NCI-H1417 (cell line): ENCODE measurements at places on chromosomes 7 and 10.
A peak's percentile ranks its signal among the peaks of the same experiment; 100 is the strongest.

DNA sequence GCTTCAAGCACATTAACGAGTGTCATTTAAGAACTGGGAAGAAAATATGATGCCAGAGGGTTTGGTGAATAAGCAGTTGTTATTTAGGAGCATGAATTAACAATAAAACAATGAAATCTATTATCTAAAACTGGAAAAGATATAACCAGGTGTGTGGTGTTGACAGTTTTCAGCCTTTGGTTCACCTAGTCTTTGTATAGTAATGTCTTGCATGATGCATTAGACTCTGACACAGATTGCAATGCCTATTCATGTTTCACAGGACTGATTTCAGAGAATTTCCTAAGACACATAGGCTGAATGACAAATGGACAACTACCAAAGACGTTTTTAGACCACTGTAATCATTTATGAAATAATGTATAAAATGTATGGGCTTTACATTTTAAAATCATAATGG lies 135.1 kb upstream of the CAV2 start:
- DNase-seq = no peak

GRCh38 chr7:45215601-45216062 lies 58.0 kb downstream of the RAMP3 start:
- DNase-seq = peak; percentile 81

DNA sequence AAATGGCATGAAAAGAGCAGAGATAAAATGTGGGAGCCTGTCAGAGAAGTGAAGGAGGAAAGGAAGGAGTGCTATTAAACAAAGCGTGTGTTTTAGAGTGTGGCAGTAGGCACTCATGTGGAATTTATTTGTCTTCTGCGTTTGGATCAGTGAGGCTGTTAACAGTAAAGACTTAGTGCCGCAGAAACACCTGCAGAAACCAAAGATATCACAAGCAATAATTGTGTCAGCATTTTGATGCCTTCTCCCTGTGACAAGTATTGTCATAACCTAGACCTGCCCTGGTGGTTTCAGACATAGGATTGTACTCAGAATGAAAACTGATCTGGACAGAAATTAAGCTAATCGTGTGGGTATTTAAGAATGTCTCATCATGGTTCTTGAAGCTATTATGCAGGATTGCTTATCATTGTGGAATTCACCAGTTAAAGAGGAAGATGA lies 191.0 kb downstream of the CAMK1D start:
- peak; percentile 67 for DNase-seq

GRCh38 chr7:87480386-87480785 lies 4.9 kb upstream of the ABCB4 start:
- DNase-seq = no peak

- DNase-seq = no peak
These were observed 283.5 kb downstream of the THSD7A start for GRCh38 chr7:11548532-11548931.

DNA sequence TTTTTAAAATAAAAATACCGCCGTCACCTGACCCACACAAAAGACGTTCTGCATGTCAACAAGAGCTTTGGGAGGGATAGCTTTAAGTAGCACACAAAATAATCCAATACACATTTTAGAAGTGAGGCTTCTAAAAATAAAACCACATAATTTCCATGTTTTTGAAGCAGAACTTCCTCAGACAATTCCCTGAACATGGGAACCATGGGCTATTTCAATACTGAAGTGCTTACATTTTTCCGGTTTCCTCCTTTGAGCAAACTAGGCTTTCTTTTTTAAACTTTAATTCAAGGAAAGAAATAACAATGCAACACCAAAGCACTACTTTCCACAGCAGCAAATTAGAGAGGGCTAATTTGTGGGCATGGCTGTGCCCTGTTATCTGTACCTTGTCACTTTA lies 59.9 kb downstream of the ELMO1 start:
- no peak for DNase-seq

- DNase-seq = no peak
These were observed 191.4 kb upstream of the STK17A start for GRCh38 chr7:43391518-43391917.

- DNase-seq = no peak
These were observed 147.7 kb downstream of the JAZF1 start for GRCh38 chr7:28032738-28033380.

DNA sequence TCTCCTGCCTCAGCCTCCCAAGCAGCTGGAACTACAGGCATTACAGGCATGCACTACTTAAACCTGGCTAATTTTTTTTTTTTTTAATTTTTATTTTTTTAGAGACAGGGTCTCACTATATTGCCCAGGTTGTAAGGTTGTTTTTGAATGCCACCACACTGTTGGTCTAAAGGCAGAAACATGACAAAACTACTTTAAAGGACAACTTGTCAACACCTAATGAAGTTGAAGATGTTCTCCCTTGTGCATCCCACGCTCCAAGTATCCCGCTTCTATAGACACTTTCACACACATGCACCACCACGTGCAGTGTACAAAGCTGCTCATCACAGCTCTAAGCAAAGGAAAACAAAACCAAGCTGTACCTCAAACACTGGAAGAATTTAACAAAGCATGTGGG lies 226.4 kb downstream of the FGFR2 start:
- no peak for DNase-seq

GRCh38 chr7:115479448-115479847 lies 551.1 kb downstream of the TFEC start:
- DNase-seq = no peak

DNA sequence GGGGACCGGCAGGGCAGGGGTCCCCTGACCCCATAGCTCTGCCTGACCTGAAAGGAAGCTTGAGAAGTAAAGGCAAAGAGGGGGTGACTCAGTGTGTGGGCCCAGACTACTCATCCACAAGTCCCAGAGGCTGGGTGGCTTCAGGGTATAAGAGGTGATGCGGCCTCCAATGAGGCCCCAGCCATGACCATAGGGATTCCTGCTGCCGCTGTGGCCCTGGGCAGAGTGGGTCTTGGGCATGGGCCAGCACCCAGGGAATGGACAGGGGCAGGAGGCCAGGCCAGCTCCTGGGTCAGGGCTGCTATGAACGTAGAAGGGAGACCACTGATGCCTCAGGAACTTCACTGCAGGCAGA lies 64.4 kb upstream of the EBF3 start:
- DNase-seq = no peak

- no peak for DNase-seq
These were observed 5.1 kb downstream of the STK32C start for GRCh38 chr10:132302421-132303310.

DNA sequence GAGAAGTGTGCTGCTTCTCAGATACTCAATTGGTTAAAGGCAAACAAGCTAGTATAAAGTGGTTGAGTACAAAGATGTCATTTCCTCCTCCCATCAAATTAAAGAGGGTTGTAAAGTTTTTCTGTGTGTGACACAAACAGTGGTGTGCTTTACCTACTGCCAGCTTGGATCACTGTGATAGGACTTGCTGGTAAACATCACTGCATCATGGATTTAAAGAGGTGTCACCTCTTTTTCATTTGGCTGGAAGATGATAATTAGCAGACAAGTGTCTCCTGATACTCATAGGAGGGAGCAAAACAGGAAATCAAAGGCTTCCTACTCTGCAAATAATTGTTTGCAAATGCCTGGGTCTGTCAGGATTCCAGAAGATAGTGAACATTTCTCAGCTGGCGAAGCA lies 200.5 kb downstream of the MDFIC start:
- DNase-seq = no peak

DNA sequence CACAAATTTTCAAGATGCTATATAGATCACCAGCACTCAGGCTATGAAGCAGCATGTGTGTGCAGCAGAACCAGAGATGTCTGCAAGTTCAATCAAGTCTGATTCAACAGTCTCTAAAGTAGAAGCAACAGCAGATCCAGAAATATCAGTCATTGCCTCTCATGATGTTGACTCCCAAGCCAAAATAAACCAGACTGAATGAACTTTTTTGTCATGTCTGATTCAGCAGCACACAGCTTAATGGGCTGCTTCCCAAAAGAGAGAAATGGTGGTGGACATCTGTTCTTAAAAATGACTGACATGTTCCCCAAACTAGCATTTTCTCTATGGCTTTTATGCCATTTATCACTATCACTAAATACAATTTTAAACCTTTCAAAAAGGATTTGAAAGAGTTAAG lies 53.8 kb downstream of the TMEM26 start:
- DNase-seq = no peak

DNA sequence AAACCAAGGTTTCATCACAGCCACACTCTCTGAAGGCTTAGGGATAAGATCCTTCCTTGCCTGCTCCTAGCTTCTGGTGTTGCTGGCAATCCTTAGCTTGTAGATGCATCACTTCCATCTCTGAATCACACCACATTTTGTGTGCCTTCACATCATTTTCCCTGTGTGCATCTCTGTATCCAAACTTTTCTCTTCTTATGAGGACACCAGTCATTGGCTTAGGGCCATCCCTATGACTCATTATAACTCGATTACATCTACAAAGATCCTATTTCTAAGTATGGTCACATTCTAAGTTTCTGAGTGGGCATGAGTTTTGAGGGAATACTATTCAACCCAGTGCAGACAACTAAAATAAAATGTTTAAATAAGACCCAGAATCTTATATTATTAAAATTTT lies 121.7 kb downstream of the C7orf25 start:
- no peak for DNase-seq

DNA sequence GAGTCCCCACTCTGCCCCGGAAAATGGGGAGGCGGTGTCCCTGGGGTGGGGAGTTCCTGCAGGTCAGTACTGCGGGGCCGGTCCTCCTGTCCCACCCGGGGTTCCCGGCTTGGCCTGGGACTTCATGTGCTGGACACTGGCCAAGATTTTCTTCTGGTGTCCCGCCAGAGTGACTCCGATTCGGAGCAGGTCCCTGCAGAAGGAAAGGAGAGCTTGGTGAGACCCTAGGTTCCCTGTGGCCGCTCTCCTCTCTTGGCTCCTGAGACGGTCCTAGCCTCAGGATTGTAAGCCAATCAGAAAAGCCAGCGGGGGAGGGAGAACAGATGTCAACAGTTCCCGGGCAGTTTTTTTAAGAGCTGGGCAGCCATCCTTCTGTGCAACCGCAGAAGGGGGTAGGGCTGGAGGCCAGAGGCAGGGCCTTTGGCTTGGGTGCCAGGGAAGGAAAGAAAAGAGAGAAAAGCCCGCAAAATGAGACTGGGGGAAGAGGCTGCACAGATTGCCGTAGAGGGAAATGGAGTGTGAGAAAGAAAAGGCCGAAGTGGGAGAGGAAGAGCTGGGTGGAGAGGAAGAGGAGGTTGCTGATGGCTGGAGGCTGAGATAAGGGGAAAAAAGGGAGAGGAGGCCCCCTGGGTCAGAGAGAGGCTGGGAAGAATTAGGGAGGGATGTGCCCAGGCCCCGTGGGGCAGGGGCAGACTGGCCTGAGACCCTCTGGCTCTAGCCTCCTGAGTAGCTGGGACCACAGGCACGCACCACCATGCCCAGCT lies 23.7 kb downstream of the EPHB4 start:
- peak; percentile 89 for DNase-seq

GRCh38 chr7:2288503-2288902 lies 25.7 kb downstream of the SNX8 start:
- DNase-seq = no peak

DNA sequence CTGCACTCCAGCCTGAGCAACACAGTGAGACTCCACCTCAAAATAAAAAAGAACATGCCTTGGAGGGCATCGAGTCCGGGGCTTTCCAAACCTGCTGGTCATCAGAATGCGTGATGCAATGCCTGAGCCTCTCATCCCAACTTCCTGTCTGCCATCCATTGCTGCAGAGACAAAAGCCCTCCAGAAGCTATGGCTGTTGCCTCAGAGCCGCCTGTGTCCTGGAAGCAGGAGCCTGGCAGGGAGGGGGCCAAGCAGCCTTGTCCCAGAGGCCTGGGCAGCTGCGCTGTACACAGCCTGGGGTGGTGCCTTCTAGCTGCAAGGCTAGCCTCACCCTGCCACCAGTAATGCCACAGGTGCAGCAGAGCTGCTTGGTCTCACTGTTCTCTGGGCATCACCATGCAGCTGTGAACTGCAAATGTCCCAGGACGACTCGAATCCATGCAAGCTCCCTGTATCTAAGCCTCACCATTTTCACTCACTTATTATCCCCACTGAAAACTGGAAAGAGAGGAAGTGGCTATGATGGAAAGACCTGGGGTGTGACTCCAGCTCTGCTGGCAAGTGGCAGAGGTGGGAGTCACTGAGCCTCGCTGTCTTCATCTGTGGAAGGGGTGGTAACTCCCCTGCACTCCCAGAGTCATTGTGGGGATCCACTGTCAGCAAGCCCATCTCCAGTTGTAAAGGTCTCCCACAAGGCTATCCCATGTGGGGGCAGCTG lies 7.0 kb downstream of the ALOX5 start:
- DNase-seq = no peak

GRCh38 chr10:113264333-113265131 lies 288.3 kb upstream of the HABP2 start:
- no peak for DNase-seq

DNA sequence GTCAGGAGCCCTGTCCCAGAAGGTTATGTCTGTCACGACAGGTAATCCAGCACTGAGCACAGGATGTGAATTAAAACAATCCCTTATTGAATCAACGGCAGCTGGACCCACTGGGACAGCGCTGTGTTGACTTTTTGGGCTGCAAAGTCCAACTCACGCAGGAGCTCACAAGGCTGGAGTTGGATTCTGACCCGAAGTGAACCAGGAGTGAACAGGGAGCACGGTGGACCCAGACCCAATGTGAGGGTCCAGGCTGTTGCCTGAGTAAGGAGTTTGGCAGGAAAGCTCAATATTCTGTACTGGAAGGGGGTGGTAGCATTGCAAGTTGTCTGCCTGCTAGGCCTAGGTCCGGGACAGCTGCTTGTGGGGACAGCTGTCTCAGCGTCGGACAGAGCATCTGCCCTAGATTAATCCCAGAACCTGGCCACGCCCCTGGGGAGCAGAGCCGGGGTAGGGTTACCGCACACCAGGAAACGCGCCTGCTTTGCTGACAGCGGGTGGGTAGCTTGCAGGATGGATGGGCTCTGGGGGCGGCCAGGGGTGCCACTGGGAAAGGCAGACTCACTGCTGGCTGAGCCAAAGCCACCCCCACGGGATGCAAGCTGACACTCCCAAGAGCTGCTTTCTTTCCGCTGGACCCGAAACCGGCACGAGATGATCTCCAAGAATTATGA lies 24.0 kb downstream of the COL26A1 start:
- DNase-seq = no peak

GRCh38 chr10:96395931-96396877 lies 37.4 kb upstream of the OPALIN start:
- DNase-seq = peak; percentile 25

GRCh38 chr7:11332865-11333228 lies 359.2 kb downstream of the PHF14 start:
- no peak for DNase-seq

DNA sequence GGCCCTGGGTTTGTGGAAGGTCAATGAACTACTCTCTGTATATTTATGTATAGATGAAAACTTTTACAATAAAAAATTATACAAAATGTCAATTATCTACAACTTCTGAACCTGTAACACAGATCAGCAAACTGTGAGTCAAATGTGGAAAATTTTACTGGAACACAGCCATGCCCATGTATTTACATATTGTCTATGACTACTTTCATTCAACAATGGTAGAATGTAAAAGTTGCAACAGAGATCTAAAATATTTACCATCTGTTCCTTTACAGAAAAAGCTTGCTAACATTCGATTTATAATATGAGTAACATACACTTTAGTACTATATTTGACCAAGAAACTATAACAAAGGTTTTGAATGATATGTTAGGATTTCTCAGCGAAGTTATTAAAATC lies 481.6 kb downstream of the PARD3 start:
- DNase-seq = no peak

- no peak for DNase-seq
These were observed 174.3 kb downstream of the FANK1 start for GRCh38 chr10:126070476-126071215.

- DNase-seq = no peak
These were observed 30.4 kb upstream of the DMBT1 start for GRCh38 chr10:122530177-122530576.

- no peak for DNase-seq
These were observed 35.0 kb downstream of the GLRX3 start for GRCh38 chr10:130171196-130171595.

- DNase-seq = no peak
These were observed 17.1 kb upstream of the ING3 start for GRCh38 chr7:120933475-120933874.
